ENCODE measurements at places on chromosomes 1 and 21.

DNA sequence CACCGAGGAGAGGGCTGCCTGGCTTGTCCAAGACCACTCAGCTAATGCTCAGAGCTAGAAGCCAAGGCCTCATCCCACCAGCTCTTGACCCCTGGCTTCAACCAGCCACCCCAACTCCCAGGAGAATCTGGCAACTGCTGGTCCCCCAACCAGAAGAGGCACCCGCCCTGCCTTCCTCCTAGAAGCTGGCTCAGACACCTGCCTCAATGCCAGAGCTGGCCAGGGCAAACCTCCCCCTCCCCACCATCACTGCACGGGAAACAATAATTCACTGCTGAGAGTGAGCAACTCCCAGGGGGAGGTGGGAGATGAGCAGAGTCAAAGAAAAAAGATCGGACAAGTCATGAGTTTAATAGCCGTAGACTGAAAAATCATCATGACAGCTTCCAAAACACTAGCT, 3.3 kb downstream of the CHD5 start:
- no peak for DNase-seq

GRCh38 chr1:91801496-91802115, 84.3 kb downstream of the TGFBR3 start:
- no peak for DNase-seq

GRCh38 chr1:225754940-225755641, 22.5 kb upstream of the SRP9 start:
- DNase-seq: no peak

DNA sequence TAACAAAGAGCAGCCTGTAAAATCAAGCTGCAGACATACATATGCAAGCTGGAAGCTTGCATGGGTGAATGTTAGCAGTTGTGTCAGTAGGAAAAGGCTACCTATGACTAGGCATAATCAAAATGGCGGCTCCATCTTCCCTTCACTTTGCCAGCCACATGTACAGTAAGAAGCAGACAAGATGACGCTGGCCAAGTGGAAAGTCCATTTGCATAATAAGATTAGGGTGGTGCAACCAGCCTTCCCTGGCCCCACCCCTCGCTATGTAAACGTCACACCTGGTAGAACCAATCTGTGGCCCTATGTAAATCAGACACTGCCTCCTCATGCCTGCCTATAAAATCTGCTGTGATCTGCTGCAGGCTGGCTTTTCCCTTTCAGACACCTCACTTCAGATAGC, 171.9 kb upstream of the USP25 start:
- no peak for DNase-seq

GRCh38 chr1:246613096-246613758, 47.0 kb downstream of the CNST start:
- no peak for DNase-seq

GRCh38 chr1:31497601-31498000, 78.7 kb upstream of the TINAGL1 start:
- DNase-seq: no peak

GRCh38 chr21:31201548-31201947, 142.5 kb downstream of the TIAM1 start:
- no peak for DNase-seq

DNA sequence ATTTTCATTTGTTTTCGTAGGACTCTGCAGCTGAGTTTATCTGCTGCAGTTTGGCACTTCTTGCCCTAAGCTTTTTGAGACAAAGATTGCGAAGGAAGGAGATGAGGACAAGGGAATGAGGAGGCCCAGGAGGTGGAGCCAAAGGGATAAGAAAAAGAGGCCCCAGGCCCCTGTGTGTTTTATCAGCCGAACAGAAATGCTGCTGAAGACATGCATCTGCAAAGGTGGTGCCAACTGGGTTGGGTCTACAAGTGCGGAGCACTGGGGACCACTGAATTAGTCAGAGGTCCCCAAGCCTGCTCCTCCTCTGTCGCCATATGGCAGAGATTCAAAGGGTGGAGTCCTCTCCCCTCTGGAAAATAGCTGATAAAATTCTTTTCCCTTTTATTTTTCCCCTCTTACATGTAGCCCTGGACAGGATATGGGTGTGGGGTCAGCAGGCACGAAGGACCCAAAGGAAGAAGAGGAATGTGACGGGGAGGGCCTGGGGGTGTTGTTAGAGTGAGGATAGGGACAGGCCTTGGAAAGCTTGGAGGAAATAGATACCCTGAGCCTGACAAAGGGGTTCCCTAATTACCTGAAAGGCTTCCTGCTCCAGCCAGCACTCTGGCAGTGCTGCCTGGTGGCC, 2.7 kb downstream of the CD34 start:
- no peak for DNase-seq

DNA sequence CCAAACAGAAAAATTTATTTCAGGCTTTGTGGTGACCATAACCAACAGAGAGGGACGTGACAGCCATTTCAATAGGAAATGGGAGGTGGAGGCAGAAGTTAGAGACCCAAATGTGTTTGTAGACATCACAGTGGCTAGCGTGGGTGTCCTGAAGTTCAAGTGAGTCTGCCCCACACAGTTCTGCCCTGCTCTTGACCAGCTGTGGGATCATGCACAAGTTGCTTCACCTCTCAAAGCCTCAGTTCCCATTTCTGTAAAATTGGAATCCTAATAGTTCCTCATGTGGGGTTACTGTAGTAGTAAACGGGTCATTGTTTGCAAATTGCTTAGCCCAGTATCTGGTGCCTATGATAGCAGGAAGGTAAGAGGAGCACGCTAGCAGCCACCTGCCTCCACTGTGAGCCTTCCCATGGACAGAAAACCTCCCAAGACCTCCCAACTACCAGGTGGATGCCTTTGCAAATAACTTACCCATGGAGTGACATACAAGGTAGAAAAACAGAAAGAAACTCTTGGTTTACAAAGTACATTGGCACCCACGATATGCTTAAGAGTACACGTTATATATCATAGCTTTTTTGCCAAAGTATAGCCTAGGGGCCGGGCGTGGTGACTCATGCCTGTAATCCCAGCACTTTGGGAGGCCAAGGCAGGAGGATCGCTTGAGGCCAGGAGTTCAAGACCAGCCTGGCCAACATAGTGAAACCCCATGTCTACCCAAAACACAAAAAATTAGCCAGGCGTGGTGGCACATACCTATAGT, 29.1 kb downstream of the FHAD1 start:
- no peak for DNase-seq

DNA sequence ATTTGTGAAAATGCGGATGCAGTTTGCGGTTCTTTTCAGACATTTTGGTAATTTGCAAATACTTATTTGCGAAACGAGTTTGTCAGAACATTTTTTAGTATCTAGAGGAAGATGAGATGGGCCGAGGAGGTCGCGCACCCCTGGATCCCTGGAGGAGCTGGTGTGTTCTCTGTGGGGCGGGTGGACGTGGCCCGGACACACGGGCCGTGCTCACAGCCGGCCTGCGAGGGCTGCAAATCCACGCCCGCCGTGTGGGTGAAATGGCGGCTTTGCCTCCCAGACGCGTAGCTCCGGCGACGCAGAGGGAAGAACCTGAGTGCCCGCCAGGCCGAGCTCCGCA, 9.3 kb upstream of the TTLL10 start:
- DNase-seq: no peak

GRCh38 chr1:175900171-175900570, 156.8 kb upstream of the TNR start:
- no peak for DNase-seq

- DNase-seq: no peak
Measured at GRCh38 chr1:22250724-22251123, 107.8 kb upstream of the WNT4 start.

GRCh38 chr21:46004168-46004861, 22.7 kb downstream of the COL6A1 start:
- DNase-seq: no peak

GRCh38 chr1:6325482-6325881, 64.6 kb upstream of the GPR153 start:
- DNase-seq: no peak

GRCh38 chr1:191206513-191207207, 729.0 kb upstream of the BRINP3 start:
- no peak for DNase-seq

GRCh38 chr1:193540511-193540910, 354.1 kb upstream of the B3GALT2 start:
- DNase-seq: no peak

GRCh38 chr1:150151291-150152181, 1.8 kb downstream of the PLEKHO1 start:
- DNase-seq: no peak

- peak; percentile 30 for DNase-seq
Measured at GRCh38 chr1:153790966-153791647, 15.9 kb downstream of the SLC27A3 start.

DNA sequence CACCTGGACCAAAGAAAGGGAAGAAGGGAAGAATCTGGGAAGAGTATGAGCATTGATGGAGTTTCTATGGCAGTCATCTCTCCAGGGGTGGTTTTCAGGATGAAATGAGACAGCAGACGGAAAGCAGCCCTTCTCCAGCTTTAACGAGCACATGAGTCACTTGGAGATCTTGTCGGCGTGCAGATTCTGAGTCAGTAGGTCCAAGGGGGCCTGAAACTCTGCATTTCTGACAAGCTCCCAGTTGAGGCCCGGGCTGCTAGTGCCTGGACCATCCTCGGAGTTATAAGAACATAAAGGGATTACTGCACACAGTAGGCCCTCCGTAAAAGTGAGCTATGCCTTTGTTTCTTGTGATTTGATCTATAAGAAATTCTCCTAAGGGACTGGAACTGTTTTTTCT, 17.6 kb downstream of the HSPG2 start:
- DNase-seq: no peak
